Neural progenitor cell (in vitro differentiated cells): ENCODE measurements at places on chromosomes 1 and 21.

DNA sequence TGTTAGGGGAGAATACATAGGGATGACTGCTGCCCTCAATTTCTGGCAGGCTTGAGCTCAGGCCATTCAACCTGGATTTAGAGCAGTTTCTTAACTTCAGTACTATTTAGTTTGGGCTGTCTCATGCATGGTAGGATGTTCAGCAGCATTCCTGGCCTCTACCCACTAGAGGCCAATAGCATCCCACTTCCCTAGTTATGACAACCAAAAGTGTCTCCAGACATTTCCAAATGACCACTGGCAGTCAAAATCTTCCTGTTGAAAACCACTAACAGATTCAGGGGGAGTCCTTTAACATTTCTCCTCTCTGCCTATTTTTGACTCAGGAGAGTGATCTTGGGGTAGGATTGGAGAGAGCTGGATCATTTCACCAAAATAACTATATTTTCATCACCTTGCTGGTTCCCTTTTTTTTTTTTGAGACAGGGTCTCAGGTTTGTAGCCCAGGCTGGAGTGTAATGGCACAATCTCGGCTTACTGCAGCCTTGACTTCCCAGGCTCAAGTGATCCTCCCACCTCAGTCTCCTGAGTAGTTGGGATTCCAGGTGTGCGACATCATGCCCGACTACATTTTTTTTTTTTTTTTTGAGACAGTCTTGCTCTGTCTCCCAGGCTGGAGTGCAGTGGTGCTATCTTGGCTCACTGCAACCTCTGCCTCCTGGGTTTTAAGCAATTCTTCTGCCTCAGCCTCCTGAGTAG lies 8.7 kb downstream of the GNAT2 start:
- no peak overlapping the region for H3K27ac ChIP-seq
- no peaks in the 10 kb centered on the region for H3K27me3 ChIP-seq
- no peak for DNase-seq
- no peaks in the 10 kb centered on the region for H3K36me3 ChIP-seq

GRCh38 chr1:10338047-10338446 lies 60.8 kb upstream of the PGD start:
- no peaks in the 10 kb centered on the region for H3K27me3 ChIP-seq
- H3K4me1 ChIP-seq, result peaks cover 10% of the 10 kb centered on the region
- H3K36me3 ChIP-seq, result peaks cover 18% of the 10 kb centered on the region
- no peak overlapping the region for H3K27ac ChIP-seq
- DNase-seq, result peak; percentile 68
- no peak overlapping the region for H3K4me3 ChIP-seq

- peak; percentile 94 for DNase-seq
- peaks cover 70% of the 10 kb centered on the region for H3K4me1 ChIP-seq
Measured at GRCh38 chr1:156705918-156706656, 704 bp upstream of the CRABP2 start.

GRCh38 chr1:39776400-39776713 lies 5.2 kb upstream of the OXCT2 start:
- H3K27ac ChIP-seq, result no peak overlapping the region
- H3K36me3 ChIP-seq, result no peaks in the 10 kb centered on the region
- DNase-seq, result no peak
- no peak overlapping the region for H3K4me3 ChIP-seq
- no peaks in the 10 kb centered on the region for H3K4me1 ChIP-seq

- H3K36me3 ChIP-seq, result no peaks in the 10 kb centered on the region
- H3K27ac ChIP-seq, result no peak overlapping the region
- no peak overlapping the region for H3K4me3 ChIP-seq
- H3K4me1 ChIP-seq, result peaks cover 10% of the 10 kb centered on the region
- H3K27me3 ChIP-seq, result peaks cover 30% of the 10 kb centered on the region
- no peak for DNase-seq
Measured at GRCh38 chr1:6491966-6492365, 499 bp upstream of the PLEKHG5 start.

- DNase-seq, result peak; percentile 95
- peak overlapping the region; percentile 71 for H3K4me3 ChIP-seq
- H3K27ac ChIP-seq, result peak overlapping the region; percentile 62
- no peaks in the 10 kb centered on the region for H3K36me3 ChIP-seq
- H3K4me1 ChIP-seq, result peaks cover 3% of the 10 kb centered on the region
Measured at GRCh38 chr1:20696397-20697333, 21.1 kb downstream of the KIF17 start.

GRCh38 chr1:82845866-82846265 lies 1045.1 kb downstream of the ADGRL2 start:
- no peak for DNase-seq
- peaks cover 46% of the 10 kb centered on the region for H3K4me1 ChIP-seq
- H3K27ac ChIP-seq, result no peak overlapping the region
- H3K27me3 ChIP-seq, result no peaks in the 10 kb centered on the region
- H3K4me3 ChIP-seq, result no peak overlapping the region
- H3K36me3 ChIP-seq, result no peaks in the 10 kb centered on the region

- H3K4me3 ChIP-seq, result no peak overlapping the region
- no peaks in the 10 kb centered on the region for H3K27me3 ChIP-seq
- H3K36me3 ChIP-seq, result no peaks in the 10 kb centered on the region
Measured at GRCh38 chr1:117244306-117244705, 33.6 kb upstream of the VTCN1 start.

- no peaks in the 10 kb centered on the region for H3K36me3 ChIP-seq
- H3K4me1 ChIP-seq, result peaks cover 16% of the 10 kb centered on the region
- peaks cover 10% of the 10 kb centered on the region for H3K27me3 ChIP-seq
- peak overlapping the region; percentile 51 for H3K4me3 ChIP-seq
Measured at GRCh38 chr1:65266476-65266875, 42.9 kb upstream of the DNAJC6 start.

- H3K36me3 ChIP-seq, result no peaks in the 10 kb centered on the region
- DNase-seq, result no peak
- no peak overlapping the region for H3K27ac ChIP-seq
- H3K4me1 ChIP-seq, result no peaks in the 10 kb centered on the region
Measured at GRCh38 chr1:85734931-85735330, 26.7 kb upstream of the ZNHIT6 start.

- no peaks in the 10 kb centered on the region for H3K27me3 ChIP-seq
- no peak overlapping the region for H3K4me3 ChIP-seq
- peaks cover 14% of the 10 kb centered on the region for H3K36me3 ChIP-seq
- peaks cover 9% of the 10 kb centered on the region for H3K4me1 ChIP-seq
- no peak overlapping the region for H3K27ac ChIP-seq
- no peak for DNase-seq
Measured at GRCh38 chr1:95246511-95246910, 12.5 kb downstream of the RWDD3 start.

DNA sequence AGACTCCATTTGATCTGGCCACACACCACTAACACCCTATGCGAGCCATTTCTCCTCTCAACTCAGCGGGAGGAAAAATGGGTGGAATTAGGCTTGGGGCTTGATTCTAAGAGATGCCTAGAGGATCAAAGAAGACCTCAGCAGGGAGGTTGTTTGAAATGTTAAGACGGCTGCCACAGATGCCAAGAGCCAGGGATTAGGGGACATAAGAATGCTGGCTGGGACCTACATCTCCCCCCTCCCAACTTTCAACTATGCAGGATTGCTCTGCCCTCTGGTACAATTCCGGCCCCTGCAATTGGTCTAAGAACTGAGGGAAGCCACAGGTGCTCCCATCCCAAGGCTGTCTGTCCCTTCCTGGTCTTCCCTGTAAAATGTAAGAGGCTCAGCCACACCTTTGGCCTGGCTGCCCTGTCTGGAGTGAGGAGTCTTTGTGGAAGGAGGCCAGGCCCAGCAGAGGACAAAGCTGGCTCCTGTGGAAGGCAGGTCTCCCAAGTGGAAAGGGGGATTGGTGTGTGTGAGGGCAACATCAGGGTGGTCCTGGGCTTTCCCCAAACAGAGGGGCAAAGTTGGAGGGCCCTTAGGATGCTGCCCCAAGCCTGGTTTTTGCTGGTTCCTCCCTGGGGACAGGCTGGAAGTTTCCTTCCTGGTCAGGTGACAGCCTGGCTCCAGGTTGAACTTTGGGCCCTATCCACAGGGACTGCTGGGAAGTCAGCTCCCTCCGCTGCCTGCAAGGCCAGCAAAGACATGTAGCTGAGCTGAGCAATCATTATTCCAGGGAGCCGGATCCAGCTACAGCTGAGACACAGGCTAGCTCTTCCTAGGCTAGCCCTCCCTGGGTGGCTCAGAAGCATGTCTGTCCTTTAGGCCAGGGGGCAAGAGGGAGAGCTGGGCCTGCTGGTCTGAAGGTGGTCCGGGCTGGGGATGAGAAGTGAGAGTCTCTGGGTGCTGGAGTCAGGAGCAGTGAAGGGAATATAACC lies 34.5 kb upstream of the SYNC start:
- H3K36me3 ChIP-seq, result no peaks in the 10 kb centered on the region
- H3K4me1 ChIP-seq, result peaks cover 34% of the 10 kb centered on the region
- H3K27me3 ChIP-seq, result peaks cover 14% of the 10 kb centered on the region
- H3K27ac ChIP-seq, result peak overlapping the region; percentile 86
- peak; percentile 95 for DNase-seq
- H3K4me3 ChIP-seq, result peak overlapping the region; percentile 36

DNA sequence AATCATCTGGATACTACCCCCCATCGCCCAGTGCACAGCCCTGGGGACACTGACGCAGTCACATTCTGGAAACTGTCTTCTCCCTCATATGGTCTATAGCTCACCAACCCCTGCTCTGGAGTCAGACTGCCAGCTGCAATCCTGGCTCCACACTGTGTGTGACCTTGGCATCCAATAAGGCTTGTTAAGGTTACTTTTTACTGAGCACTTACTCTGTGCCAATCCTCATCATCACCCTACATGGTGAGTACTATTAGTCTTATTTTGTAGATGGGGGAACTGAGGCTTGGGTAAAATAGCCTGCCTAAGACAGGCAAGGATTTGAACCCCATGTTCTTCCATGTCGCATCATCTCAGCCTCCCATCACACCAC lies 34.9 kb downstream of the AHDC1 start:
- H3K27me3 ChIP-seq, result no peaks in the 10 kb centered on the region
- H3K4me1 ChIP-seq, result peaks cover 95% of the 10 kb centered on the region
- DNase-seq, result peak; percentile 44
- peak overlapping the region; percentile 91 for H3K27ac ChIP-seq

GRCh38 chr1:229258031-229258756 lies 12.7 kb upstream of the RAB4A start:
- DNase-seq, result peak; percentile 86
- no peaks in the 10 kb centered on the region for H3K27me3 ChIP-seq
- H3K27ac ChIP-seq, result no peak overlapping the region
- H3K4me3 ChIP-seq, result no peak overlapping the region
